ENCODE measurements at places on chromosomes 3 and 15. TPM values are rescaled to one million over a fixed set of nuclear protein-coding genes. Genes with fewer than 3 reads are reported as not detected.

Gene SEMA3G
- 0.13 TPM for total RNA-seq

Gene SOX14
- total RNA-seq = not detected

Gene SHF
- total RNA-seq = 0.63 TPM

Gene NECTIN3
- total RNA-seq = 31.5 TPM

Gene CA12
- 359 TPM for total RNA-seq

Gene PKM
- total RNA-seq = 2,365 TPM

Gene SELENOT
- 257 TPM for total RNA-seq

Gene GOLGA6L10
- total RNA-seq = 0.85 TPM

Gene PLAAT1
- not detected for total RNA-seq

Gene A4GNT
- not detected for total RNA-seq

Gene NANOGP8
- not detected for total RNA-seq

Gene NR2E3
- total RNA-seq = 0.20 TPM

Gene IL1RAP
- total RNA-seq = 42.6 TPM

Gene GP9
- total RNA-seq = not detected

Gene ST8SIA2
- total RNA-seq = not detected

Gene B2M
- total RNA-seq = 1,798 TPM

Gene BCHE
- 0.73 TPM for total RNA-seq

Gene SMAD6
- total RNA-seq = 20.8 TPM

Gene MME
- 42.0 TPM for total RNA-seq

Gene TMEM158
- total RNA-seq = 17.7 TPM

Gene ISG20
- 4.0 TPM for total RNA-seq

Data from smooth muscle cell of the pulmonary artery (primary cell).